Activated CD8-positive, alpha-beta memory T cell treated with anti-CD3 and anti-CD28 coated beads for 4 hours (primary cell): ENCODE measurements at places on chromosomes 7 and 10.

DNA sequence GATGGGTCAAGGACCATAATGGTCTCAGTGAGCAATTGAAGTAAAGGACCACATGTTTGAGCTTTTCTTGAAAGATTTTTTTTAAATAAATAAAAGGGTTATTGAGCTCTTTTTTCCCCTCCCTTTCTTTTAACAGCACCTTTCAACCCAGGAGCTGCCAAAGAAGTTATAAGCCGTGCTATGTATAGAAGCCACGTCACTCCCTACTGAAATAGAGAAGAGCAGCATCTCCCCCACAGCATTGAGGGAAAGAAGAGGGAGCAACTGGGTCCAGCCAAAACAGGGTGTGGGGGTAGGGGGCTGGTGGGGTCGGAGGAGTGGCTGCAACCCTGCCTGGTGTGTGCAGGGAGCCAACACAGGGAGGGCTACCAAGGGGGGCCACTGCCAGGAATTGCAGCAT is 227.2 kb downstream of the PLXNA4 start:
- DNase-seq = no peak

DNA sequence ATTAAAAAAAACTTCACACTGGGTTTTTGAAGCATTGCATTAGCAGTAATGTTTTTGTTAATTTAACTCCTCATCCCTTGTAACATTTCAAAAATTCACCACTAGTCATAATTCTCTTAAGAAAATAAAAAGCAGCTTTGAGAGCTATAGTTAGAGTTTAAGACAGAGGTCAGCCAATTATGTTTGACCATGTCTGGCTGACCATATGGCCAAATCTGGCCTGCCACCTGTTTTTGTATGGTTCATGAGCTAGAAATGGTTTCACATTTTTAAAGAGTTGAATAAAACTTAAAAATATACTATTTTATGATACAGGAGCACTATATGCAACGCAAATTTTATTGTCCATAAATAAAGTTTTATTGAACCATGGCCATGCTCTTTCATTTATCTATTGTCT is 73.0 kb upstream of the LRRTM3 start:
- DNase-seq = no peak

DNA sequence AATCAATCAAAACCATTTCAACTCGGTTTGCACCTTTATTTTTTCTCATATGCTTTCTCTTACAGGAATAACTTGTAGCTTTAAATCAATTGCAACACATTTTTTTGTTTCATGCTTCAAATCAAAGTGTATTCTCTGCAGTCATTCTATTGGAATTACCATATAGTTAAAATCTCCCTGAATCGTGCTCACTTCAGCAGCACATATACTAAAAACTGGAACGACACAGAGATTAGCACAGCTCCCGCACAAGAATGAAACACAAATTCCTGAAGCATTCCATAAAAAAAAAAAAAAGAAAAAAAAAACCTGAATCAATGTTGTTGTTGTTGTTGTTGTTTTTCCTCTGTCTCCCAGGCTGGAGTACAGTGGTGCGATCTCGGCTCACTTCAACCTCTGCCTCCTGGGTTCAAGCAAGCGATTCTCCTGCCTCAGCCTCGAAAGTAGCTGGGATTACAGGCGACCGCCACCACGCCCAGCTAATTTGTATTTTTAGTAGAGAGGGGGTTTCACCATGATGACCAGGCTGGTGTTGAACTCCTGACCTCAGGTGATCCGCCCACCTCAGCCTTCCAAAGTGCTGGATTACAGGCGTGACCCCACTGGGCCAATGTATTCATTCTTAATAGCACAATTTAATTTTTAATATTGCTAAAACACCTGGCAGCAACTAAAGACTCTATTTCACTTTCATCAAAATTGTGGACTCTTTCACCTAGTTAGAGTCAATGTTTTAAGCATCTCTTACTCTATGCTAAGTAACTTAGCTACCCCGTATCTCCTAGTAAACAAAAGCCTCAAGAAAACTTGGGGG is 26.3 kb downstream of the ANKRD61 start:
- no peak for DNase-seq

- no peak for DNase-seq
Observed at GRCh38 chr10:70782746-70783680, 2.2 kb downstream of the TBATA start.

- DNase-seq = no peak
Observed at GRCh38 chr7:36920433-36920832, 196.1 kb upstream of the AOAH start.

DNA sequence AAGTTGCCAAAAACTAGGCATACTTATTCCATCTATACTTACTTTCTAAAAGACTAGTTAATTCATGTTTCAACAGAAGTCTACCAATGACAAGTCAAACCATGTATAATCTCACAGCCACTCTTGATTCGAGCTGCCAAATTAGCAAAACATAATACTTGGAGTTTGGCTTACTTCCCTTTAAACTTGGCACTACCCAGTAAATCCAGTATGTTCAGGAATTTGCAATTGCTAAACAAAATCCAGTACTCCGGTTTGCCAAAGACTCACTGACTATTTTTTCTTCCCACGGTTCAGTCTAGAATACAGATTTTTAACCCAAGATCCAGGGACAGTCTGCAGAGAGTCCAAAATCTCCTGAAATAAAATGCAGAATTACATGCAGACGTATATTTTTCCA is 4.6 kb downstream of the OAT start:
- DNase-seq = no peak

GRCh38 chr10:3963191-3963673 is 178.2 kb upstream of the KLF6 start:
- no peak for DNase-seq

DNA sequence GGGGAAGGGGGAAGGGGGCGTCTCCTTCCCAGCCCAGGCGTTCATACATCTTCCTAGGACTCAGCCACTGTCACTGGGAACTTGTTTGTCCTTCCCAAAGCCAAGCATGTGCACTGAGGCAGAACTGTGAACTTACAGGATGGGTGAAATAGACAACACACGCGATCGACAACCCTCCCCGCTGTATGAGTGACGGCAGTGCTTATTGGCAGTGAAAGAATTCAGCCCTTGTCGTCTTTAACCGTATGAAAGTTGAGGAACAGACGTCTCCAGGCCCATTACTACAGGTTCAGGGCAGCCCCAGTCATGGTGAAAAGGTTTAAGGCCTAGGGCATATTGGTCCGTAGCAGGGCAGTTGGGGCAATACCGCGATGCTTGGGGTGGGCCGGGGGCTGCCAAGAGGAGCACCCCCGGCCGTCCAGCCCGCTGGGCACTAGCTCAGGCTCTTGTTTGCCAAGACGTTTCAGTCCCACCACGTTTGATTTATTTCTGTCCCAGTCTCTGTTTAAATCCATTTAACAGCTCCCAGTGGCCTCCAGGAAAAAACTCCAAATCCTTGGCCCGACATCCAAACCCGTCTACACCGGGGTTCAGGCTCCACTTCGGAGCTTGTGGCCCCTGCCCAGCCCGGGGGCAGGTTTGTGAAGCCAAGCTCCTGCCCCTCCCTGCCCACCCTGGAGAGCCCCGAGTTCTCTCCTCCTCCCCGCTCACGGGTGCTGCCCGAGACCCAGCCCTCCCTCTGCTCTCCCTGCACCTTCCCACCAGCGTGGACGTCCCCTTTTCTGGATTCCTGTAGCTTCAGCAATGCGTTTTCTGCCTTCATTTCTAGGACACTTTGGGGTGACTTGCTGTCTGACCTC is 159.8 kb downstream of the DNAJB6 start:
- no peak for DNase-seq

DNA sequence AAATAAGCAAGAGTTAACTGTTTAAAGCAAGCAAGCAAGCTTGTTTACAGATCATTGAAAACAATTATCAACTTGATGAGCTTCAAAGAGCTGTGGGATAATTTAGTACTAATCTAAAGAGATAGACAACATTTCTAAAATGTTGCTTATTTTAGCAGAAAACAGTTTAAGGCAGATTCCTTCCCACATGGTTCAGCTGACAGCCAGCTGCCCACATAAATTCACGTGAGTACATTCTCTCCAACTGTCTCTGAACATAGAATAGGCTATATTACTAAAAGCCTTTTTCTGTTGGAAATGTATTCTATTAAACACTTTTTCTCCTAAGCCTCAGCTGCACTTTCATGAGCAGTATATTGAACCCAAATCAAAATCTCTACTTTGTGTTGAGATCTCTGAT is 174.1 kb downstream of the LRRN3 start:
- no peak for DNase-seq

- no peak for DNase-seq
Observed at GRCh38 chr7:100791881-100792666, 35.2 kb downstream of the EPHB4 start.

GRCh38 chr7:116591202-116592040 is 66.6 kb downstream of the CAV1 start:
- no peak for DNase-seq

GRCh38 chr7:75958802-75959543 is 35.4 kb downstream of the TMEM120A start:
- no peak for DNase-seq

- no peak for DNase-seq
Observed at GRCh38 chr7:4052130-4052529, 630.0 kb upstream of the FOXK1 start.

DNA sequence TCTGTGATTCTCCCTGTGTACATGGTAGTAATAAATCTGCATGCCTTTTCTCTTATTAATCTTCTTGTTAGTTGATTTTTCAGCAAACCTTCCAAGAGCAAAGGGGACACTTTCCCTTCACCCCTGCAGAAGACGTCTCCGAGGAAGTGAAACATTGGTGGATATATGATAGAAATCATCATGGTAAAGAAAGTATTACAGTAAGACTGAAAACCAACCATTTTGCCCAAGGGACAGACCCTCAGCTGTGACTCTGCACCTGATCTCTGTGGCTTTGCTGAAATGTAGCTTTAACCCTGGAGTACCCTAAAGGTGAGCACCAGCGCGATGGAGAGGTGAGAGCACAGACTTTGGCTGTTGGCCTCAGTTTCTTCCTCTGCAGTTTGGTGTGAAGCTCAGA is 32.8 kb upstream of the MYO3A start:
- DNase-seq = no peak
